CD4-positive, alpha-beta T cell treated with Interleukin-12 subunit alpha and Interleukin-12 subunit beta, for 1 hour (primary cell): ENCODE measurements at places on chromosomes 7 and 10.

DNA sequence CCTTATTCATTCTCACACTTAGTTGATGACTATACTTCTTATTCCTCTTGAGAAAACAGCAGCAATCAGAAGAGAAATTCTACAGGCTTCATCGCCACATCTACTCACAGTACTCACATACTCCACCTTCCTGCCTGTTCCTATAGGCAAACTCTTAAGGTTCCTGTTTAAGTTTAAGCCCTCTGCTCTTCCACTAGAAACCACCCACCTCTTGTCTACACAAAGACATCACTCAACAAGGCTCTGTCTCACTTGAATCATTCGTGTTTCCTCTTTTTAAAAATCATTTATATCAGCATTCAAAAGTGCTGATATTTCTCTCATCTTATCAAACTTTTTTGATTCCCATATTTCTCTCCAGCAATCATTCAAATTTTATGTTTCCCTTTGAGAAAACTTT, 85.5 kb upstream of the ADO start:
- no peak for DNase-seq

DNA sequence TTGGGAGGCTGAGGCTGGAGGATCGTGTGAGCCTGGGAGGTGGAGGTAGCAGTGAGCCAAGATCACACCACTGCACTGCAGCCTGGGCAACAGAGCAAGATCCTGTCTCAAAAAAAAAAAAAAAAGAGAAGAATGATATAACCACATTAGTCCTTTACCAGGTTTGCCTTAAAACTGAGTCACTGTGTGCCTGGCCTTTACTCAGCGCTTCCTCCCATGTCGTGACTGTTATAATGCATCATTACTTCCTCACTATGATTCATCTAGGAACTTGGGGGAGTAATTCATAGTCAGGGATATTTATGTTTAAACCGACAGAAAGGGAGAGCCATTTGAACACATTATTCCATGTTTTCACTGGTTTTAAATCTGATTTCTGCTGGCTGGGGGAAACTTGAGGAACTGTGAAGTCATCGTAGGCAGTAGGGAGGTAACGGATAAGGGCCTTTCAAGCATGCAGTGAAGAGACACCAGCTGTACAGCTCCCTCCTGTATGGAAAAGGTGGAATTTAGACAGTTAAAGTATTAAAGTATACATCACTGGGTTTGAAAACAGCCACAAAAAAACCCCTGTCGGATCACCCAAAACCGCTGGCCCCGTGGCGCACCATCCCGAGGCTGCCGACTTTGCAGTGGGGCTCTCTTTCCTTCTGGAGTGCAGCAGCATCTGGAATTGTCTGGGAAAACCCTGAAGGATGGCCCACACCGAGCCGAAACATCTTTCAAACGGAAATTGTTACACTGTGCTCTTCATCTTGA, 119.8 kb downstream of the NKX6-2 start:
- no peak for DNase-seq

DNA sequence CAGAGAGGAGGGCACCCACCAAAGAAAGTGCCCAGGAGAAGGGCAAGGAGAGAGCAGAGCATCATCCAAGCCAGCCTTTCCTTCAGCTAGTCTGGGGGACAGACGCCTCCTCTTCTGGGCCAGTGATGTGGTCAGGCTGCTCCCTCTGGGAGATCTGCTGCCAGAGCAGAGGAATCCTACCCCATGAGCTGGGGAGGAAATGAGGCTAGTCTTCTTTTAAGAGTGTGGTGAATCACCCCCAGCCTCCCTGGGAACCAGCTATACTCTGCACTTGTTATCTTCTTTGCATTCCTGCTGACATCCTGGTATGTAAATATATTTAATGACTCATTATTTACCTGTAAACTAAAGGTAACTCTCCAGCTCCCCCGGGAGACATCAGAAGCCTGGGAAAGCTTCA, 41.6 kb upstream of the EPHB6 start:
- peak; percentile 51 for DNase-seq

DNA sequence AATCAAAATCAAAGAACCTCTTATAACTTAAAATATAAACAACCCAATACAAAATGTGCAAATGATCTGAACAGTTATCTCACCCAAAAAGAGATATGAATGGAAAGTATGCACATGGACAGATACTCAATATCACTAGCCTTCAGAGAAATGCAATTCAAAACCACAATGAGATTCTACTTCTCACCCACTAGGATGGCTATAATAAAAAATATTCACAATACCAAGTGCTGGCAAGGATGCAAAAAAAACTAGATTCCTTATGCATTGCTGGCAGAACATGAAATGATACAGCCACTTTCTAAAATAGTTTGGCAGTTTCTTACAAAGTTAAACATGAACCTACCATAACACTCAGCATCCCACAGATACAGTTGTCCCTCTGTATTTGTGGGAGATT, 130.1 kb upstream of the LRRN3 start:
- no peak for DNase-seq

- DNase-seq: no peak
Observed at GRCh38 chr10:68800211-68800610, 27.1 kb upstream of the STOX1 start.
